Coronary artery (tissue), 2 donors: ENCODE measurements at places on chromosomes 16 and 17.

GRCh38 chr17:40470932-40471828 is 27.9 kb downstream of the IGFBP4 start:
- no peak for DNase-seq

- DNase-seq, result no peak
These were observed 56.0 kb downstream of the CYB561 start for GRCh38 chr17:63390090-63390489.

- DNase-seq, result no peak
These were observed 133.7 kb downstream of the GSG1L start for GRCh38 chr16:27929818-27930217.

- no peak for DNase-seq
These were observed 79.3 kb downstream of the BANP start for GRCh38 chr16:88030498-88030897.

- DNase-seq, result no peak
These were observed 8.0 kb downstream of the HS3ST3A1 start for GRCh38 chr17:13593757-13594156.

DNA sequence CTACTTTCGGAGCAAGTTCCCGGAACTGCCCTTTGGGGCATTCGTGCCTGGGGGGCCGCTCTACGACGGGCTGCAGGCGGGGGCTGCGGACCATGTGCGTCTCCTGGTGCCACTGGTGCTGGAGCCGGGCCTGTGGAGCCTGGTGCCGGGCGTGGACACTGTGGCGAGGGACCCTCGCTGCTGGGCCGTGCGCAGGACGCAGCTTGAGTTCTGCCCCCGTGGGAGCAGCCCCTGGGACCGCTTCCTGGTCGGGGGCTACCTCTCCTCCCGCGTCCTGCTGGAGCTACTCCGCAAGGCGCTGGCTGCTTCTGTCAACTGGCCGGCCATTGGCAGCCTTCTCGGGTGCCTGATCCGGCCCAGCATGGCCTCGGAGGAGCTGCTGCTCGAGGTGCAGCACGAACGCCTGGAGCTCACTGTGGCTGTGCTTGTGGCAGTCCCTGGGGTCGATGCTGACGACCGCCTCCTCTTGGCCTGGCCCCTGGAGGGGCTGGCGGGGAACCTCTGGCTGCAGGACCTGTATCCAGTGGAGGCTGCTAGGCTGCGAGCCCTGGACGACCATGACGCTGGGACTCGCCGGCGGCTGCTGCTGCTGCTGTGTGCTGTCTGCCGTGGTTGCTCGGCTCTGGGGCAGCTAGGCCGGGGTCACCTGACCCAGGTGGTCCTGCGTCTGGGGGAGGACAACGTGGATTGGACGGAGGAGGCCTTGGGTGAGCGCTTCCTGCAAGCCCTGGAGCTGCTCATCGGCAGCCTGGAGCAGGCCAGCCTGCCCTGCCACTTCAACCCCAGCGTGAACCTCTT is 3.6 kb downstream of the MIEF2 start:
- no peak for DNase-seq

- DNase-seq, result no peak
These were observed 3.3 kb upstream of the CCL18 start for GRCh38 chr17:36060816-36061215.

DNA sequence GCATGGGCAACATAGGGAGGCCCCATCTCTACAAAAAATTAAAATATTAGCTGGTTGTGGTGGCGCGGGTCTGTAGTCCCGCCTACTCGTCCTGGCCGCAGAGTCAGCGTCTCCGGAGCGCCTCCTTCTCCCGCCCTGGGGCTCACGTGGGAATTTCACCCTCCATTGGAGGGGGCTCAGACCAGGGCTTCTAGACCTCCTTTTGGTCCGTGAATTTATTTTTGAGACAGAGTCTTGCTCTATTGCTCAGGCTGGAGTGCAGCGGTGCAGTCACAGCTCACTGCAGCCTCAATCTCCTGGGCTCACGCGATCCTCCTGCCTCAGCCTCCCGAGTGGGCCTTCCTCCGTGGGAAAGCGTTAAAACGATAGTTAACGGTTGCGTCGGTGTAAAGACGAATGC is 394 bp upstream of the NME4 start:
- no peak for DNase-seq

DNA sequence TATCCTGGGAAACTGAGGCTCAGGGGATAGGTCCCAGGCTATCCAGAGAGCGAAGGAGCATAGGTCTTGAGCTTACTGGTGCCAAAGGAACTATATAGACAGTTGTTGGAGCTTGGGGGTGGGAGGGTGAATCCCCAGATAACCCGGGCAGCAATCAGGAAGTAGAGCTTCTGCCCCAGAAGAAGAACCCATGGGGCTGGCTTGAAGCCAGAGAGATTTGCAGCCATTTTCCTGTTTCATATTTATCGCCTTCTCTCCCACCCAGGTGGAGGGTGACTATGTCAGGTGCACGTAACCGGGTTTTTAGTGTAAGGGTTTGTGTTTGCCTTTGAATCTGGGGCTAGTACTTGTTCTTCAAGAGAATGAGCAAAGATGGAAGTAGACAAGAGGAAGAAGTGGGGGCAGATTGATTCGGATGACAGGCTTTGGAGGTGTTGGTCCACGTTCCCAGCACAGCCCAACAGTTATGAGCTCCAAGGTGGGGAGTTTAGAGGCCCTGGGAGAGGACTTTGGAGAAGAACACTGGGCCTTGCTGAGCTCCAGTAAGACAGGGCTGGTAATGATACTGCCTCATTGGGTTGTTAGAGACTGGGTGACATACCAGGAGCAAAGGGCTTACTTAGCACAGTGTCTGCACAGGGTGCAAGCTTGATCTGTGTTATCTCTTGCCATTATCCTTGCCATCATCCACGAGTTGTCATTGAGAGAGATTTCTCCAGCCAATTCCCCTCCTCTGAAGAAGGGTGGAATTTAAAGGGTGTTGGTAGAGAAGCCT is 145.6 kb downstream of the CCDC182 start:
- no peak for DNase-seq

- peak; percentile 97 for DNase-seq
These were observed 58.1 kb downstream of the ZFHX3 start for GRCh38 chr16:72989579-72990551.

GRCh38 chr16:30335598-30336474 is 19.3 kb downstream of the CD2BP2 start:
- DNase-seq, result no peak

- DNase-seq, result no peak
These were observed 14.7 kb upstream of the C16orf82 start for GRCh38 chr16:27052007-27052406.

GRCh38 chr17:65243838-65244625 is 106.9 kb downstream of the RGS9 start:
- no peak for DNase-seq

GRCh38 chr16:81018496-81018895 is 11.5 kb downstream of the CENPN start:
- no peak for DNase-seq

GRCh38 chr17:82237083-82237745 is 8.4 kb downstream of the SLC16A3 start:
- DNase-seq, result no peak

- no peak for DNase-seq
These were observed 126.4 kb downstream of the KCNJ2 start for GRCh38 chr17:70295731-70296130.

DNA sequence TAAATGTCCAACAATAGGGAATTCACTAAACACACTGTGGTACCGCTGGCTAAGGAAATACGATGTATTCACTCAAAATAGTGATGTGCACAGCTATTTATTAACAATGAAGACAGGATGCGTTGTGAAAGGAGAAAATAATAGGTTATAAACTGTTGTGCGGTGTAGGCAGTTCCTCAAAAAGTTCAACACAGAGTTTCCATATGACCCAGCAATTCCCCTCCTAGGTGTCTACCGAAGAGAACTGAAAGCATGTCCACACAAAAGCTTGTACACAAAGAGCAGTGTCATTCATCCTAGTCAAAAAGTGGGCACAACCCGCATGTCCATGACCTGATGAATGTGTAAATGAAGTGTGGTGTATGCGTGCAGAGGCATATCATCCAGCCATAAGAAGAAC is 1.2 kb upstream of the CES1 start:
- no peak for DNase-seq

DNA sequence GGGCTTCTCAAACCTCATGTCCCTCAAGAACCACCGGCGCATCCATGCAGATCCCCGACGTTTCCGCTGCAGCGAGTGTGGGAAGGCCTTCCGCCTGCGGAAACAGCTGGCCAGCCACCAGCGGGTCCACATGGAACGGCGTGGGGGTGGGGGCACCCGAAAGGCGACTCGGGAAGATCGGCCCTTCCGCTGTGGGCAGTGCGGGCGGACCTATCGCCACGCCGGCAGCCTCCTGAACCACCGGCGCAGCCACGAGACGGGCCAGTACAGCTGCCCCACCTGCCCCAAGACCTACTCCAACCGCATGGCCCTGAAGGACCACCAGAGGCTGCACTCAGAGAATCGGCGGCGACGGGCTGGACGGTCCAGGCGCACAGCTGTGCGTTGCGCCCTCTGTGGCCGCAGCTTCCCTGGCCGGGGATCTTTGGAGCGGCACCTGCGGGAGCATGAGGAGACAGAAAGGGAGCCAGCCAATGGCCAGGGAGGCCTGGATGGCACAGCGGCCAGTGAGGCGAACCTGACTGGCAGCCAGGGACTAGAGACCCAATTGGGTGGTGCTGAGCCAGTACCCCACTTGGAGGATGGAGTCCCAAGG is 5.9 kb downstream of the ZNF646 start:
- no peak for DNase-seq

DNA sequence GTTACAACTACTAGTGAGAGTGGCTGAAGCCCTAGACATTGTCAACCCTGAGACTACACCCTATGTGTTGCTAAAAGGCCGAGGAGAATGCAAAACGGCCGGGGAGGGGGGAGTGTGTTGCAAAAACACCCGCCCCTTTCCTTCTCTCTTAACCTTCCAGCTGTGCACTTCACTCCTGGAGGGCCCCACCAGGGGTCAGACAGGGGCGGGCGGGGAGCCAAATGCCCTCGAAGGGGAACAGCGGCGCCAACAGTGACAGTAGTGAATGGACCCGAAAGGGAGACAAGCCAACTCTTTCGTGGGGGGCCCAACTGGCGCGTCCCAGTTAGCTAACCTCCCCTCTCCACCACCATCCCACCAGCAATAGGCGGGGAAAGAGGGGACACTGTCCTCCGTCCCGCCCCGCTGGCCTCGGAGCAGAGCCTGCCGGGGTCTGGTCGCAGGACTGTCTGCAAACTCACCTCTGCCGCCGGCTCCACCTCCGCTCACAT is 352 bp downstream of the MARF1 start:
- no peak for DNase-seq

DNA sequence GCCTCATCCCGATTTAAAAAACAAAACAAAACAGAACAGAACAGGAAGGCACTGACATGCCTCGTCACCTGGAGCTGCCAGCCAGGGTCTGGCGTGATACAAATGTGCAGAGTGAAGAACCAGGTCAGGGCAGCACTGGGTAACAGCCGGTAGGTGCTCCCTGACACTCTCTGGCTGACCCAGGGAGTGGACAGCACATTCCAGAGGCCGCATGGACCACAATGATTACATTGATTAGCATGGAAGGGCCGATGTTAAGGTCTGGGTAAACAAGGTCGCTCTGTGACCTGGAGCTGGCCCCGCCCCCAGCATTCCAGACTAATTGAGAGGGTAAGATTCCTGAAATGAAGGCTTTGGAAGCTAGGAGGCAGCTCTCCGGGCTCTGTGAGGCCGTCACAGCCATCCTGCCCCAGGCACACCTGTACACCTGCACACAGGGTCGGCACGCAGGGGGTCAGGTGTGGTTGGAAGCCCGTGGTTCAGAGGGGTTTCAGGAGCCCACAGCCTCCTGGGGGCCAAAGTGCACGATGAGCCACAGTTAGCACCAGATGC is 21.4 kb downstream of the PIEZO1 start:
- no peak for DNase-seq

DNA sequence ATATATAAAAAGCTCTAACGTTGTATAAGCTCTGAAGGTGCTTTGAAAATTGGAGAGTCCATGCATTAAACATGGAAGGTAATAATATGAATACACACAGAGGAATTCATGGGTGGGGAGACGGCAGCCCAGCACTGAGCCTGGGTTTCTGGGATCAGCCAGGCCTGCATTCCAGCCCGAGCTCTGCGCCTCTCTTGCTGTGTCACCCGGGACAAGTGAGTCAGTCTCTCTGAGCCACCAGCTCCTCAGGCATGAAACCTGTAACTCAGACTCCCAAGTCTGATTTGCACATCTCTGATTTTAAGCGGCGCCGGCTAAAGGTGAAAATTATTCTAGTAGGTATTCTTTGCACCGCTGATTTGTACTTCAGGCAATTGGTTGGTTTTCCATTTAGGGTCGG is 238.8 kb downstream of the MRTFB start:
- DNase-seq, result no peak

DNA sequence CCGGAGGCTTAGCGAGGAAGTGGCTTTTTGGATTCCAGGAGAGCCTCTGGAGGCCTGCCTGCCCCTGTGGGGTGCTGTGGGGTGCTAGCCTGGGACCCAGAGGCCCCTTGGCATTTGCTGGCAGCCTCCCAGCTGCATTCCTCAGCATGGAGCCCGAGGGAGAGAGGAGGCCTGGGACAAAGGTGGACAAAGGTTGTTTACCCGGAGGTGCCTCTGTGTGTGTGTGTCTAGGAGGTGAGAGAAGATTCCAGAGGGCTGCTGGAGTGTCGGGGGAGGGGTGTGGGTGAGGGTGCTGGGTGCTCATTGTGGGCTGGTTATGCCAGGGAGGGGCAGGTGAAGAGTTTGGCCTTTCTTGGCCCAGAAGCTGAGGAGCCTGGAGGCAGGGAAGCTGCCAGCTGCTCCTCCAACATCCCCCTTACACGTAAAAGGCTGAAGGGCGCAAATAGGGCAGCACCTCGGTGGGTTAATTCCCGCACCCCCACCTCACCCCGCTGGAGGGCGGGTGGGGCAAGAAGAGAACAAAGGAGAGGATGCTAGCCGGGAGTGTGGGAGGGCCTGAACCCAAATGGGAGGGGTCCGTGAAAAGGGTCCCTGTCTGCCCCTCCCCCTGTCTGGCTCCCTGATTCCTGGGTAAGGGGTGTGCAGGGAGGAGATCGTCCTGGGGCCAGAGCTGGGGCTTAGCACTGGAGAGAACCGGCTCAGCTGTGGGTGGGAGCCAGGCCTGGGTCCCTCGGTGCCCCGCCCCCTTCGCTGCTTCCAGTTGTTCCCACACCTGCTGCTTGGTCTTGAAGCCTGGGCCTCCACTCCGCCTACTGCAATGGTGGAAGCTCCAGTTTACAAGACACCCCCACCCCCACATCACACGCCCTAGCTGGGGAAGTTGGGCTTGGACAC is 9.9 kb downstream of the HEXIM2 start:
- DNase-seq, result peak; percentile 76

- no peak for DNase-seq
These were observed 183.1 kb upstream of the COX10 start for GRCh38 chr17:13885953-13886889.

- no peak for DNase-seq
These were observed 565 bp downstream of the WDR45B start for GRCh38 chr17:82647593-82648164.

- no peak for DNase-seq
These were observed 5.1 kb downstream of the GDPD3 start for GRCh38 chr16:30108059-30108850.

- DNase-seq, result no peak
These were observed 324.0 kb downstream of the SNX29 start for GRCh38 chr16:12300490-12300889.

- DNase-seq, result no peak
These were observed 79.6 kb upstream of the CLEC18B start for GRCh38 chr16:74500907-74501306.
